Esophagus squamous epithelium (tissue), 5 donors: ENCODE measurements at places on chromosomes 4 and X.

- no peak for DNase-seq
Measured at GRCh38 chr4:39367166-39367565, 1.0 kb upstream of the RFC1 start.

DNA sequence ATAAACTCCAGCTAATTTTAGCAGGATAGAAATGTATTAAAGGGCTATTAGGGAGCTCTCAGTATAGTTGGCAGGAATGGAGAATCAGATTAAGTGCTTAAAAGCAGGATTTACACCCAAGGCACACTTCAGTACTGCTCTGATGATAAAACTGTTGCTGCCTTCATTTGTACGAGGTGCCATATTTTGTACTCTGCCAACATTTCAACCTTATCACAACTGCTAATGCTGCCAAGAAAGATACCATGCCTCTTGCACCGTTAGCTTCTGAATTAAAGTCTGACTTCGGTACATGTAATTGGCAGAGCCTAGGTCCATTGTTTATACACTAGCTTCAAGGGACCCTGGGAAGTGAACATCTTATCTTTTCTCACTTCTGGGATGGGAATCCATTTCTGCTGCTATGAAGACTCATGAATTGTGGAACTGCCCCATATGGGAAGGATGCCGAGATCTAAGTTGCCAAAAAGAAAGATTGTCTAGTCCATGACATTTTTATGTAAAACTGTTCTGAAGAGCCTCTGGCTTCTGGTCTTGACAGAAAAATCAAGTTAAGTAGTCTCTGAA, 624.0 kb upstream of the IGFBP7 start:
- no peak for DNase-seq

GRCh38 chrX:40237731-40238178, 140.0 kb upstream of the BCOR start:
- no peak for DNase-seq

DNA sequence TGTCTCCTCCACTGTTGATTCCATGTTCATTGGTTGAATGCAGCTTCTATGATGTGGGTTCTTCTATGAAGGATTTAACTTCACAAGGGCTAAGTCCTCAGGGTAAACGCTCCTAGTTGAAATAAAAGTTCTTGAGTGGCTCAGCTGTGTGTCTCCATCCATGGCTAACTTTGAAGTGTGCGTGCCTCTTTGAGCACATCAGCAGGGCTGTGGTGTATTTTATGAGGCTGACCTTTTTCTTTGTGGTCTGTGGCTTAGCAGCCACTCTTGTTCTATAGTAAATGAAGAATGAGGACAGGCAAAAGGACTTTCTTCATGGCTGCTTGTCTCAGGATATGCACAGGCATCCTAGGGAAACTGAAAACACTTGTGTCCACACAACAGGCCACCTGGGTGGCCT, 88.5 kb downstream of the KIT start:
- no peak for DNase-seq

GRCh38 chr4:52984462-52984881, 122.4 kb downstream of the RASL11B start:
- DNase-seq, result no peak

DNA sequence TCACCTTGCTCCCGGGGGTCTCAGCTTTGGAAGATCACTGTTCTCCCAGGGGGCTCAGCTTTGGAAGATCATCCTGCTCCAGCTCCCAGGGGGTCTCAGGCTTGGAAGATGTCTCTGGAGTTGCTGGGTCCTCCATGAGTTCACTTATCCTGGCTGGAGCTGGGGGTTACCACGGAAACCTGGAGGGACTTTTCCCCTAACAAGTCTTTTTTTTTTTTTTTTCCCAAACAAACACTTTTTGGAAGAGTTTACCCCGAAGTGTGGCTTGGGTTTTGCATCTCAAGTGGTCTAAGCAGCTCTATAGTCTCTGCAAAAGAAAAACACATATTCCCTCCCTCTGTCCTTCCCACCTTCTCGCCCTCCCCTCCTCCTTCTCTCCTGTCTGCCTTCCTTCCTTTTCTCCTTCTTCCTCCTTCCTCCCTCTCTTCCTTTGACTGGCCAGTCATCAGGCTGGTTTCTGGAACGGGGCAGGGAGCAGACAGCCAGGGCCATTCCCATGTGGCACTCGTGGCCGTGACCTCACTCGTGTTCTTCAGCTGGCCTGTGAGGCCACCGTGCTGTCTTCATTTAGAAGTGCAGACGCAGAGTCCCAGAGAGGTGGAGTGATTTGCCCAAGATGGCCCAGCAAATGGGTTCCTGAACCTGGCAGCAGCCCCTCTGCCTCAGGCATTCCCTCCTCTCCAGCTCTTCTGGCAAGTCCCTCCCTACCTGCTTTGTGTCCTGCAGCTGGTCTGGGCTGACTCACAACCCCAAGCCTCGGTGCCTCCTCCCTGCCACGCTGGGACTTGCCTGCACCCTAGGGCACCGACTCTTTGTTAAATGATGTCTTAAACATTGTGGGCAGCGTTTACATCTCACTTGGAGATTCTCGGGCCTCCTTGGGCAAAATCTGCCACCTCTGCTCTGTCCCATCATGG, 25.9 kb upstream of the HMX1 start:
- no peak for DNase-seq

DNA sequence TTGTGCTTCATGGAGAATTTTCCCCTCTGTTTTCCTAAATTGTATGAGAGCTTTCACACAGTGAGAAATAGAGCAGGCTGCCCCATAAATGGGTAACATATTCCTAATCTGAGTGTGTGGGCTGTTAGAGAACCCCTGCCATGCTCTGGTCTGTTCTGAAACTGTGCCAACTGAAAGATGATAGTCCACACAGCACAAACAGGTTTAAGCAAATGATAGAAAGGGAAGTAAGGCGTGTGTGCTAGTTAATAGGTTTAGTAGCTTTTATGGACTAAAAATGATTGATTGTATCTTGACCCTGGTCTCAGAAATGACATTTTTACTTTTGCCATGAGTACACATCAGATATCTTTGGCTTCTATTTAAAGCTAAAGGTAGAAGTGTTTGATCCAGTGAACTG, 106.2 kb downstream of the PRRG1 start:
- no peak for DNase-seq

- no peak for DNase-seq
Measured at GRCh38 chrX:130144509-130144908, 21.1 kb downstream of the AIFM1 start.

DNA sequence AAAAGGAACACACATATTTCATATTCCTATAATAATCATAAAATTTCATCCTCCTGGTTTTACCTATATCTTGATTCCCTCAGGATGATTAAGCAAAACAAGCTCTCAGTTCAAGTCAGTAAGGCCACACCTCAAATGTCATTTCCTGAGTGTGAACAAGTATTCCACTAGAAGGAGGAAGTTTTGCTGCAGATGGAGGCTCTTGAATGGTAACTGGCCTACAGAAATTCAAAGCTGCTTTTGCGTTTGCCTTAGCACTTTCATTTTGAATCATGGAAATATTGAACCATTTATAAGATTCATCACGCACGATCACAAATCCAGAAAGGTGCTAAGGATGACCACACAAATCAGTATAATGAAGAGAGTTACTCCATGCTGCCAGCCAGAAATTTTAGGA, 254.4 kb upstream of the CXXC4 start:
- no peak for DNase-seq

DNA sequence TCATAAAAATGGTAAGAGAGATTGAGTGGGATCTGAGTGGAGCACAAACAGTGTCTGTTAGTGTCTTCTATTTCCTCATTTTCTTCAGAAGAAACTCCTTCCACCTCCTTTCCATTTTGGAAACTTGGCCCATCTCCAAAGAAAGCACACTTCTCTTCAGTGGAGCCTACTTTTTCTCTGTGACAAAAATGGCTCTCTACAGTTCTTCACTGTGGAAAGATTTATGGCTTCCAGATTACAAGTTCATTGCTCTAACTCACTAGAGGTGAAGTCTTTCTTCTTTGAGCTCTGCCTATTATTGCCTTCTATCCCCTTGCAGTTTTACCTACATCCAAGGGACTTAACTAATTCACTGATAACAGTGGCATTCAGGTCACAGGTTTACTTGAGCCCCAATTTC, 325.8 kb downstream of the ANTXR2 start:
- DNase-seq, result no peak

DNA sequence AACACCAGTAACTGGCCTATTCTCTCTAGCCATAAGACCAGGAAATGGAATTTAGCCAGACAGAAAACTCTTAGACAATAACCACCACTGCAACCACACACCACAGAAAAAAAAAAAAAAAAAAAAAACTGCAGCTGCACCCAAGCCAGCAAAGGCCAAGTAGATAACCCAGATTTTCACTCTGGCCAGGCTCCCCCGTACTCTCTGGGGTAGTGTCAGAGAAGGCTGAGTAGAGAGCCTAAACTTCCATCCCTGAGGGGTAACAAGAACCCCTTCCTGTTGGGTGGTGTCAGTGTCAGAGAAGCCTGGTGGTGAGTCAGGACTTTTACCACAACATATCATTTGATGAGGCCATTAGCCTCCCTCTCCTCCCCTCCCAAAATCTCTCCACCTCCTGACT, 5.6 kb upstream of the DLG3 start:
- DNase-seq, result no peak

DNA sequence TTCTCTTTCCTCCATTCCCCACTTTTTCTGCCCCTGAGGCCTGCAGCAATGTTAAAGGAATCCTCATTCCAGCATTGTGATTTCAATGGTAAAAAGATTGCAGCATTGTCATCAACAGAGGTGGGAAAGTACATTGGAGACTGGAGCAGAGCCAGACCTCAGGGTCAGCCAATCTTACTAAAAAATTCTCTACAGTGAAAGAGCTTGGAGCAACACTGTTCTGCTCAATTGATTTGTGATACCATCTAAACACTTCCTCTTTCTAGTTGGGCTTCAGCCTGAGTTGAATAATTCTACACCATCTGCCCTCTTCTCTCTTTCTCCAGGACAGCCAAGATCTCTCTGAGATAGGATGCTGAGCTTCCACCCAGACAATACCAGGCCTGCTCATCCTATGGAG, 176.5 kb downstream of the AR start:
- DNase-seq, result no peak

- no peak for DNase-seq
Measured at GRCh38 chrX:148610328-148610698, 109.9 kb downstream of the AFF2 start.

- no peak for DNase-seq
Measured at GRCh38 chr4:89049853-89050252, 7.1 kb downstream of the FAM13A start.

GRCh38 chr4:186191200-186192065, at the start of gene CYP4V2:
TSS of gene CYP4V2 (plus strand) at chr4:186191567. CDS start at chr4:186191824, 257 bp downstream.
- DNase-seq, result peak; percentile 25

- no peak for DNase-seq
Measured at GRCh38 chr4:16253127-16253960, 27.1 kb upstream of the TAPT1 start.
